ENCODE measurements at places on chromosomes 1 and 21. TPM values are rescaled to one million over a fixed set of nuclear protein-coding genes. Genes with fewer than 3 reads are reported as not detected.

GRCh38 chr1:182610606-182611194 lies 6.5 kb upstream of the RGS16 start:
- peaks cover 2% of the 10 kb centered on the region for H3K4me1 ChIP-seq
- H3K36me3 ChIP-seq = no peaks in the 10 kb centered on the region
- H3K27ac ChIP-seq = no peak overlapping the region

- H3K4me1 ChIP-seq = no peaks in the 10 kb centered on the region
- peak overlapping the region; percentile 69 for H3K27ac ChIP-seq
- no peaks in the 10 kb centered on the region for H3K27me3 ChIP-seq
- peak; percentile 34 for DNase-seq
These were observed 40.4 kb downstream of the MTR start for GRCh38 chr1:236835491-236835890.

GRCh38 chr1:183022202-183023145 lies 746 bp upstream of the LAMC1 start:
- H3K4me3 ChIP-seq = peak overlapping the region; percentile 83
- H3K4me1 ChIP-seq = no peaks in the 10 kb centered on the region
- peak; percentile 77 for DNase-seq
- no peaks in the 10 kb centered on the region for H3K36me3 ChIP-seq
- H3K27me3 ChIP-seq = no peaks in the 10 kb centered on the region
- peak overlapping the region; percentile 94 for H3K27ac ChIP-seq

The PTAFR gene
- total RNA-seq = 5.2 TPM

The TMEM125 gene
- total RNA-seq = not detected

The PARP1 gene
- total RNA-seq = 56.1 TPM

All from right lobe of liver (tissue), 6 donors.